RCC 7860 (cell line): ENCODE measurements at places on chromosomes 6 and 20.

- DNase-seq: no peak
Observed at GRCh38 chr20:47502271-47503239, 868 bp downstream of the NCOA3 start.

GRCh38 chr6:11978169-11978987 lies 33.7 kb upstream of the HIVEP1 start:
- DNase-seq: no peak

DNA sequence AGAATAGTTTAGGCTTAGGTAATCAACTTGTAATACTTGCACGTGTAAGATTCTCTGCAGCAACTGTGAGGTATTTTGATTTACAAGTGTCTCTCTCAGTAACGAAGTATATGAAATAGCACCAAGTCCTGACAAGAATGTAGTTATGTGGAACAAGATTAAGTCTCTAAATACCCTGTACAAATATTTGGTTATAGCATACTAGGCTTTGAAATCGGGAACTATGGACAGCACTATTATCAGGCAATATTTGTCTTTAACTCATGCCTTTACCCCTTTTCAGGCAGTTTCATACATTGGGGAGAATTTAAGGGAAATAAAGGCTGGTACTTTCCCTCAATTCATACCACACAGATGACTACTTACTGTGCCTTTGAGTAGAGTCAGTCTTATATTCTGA lies 93.2 kb downstream of the GRIK2 start:
- no peak for DNase-seq

- no peak for DNase-seq
Observed at GRCh38 chr6:84836366-84836765, 72.0 kb upstream of the TBX18 start.

DNA sequence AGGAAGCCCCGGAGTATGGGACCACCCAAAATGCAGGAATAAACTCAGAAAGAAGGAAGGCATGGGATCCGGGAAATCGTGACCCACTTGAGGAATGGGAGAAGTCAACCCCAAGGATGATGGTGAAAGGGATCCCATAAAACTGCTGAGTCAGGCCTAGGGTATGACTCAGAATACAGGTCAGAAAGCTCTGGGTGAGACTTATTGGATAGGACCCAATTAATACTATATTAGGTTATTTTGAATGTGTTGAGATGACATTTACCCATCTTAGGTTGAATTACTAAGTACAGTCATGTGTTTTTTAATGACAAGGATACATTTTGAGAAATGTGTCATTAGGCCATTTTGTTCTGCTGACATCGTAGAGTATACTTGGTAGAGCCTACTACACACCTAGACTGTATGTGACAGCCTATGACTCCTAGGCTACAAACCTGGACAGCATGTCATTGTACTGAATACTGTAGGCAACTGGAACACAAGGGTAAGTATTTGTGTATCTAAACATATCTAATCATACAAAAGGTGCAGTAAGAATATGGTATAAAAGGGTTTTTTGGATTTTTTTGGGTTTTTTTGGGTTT lies 17.1 kb upstream of the HIVEP1 start:
- DNase-seq: no peak
